Colonic mucosa (tissue), 4 donors: ENCODE measurements at places on chromosomes 2 and 18. TPM values are rescaled to one million over a fixed set of nuclear protein-coding genes. Genes with fewer than 3 reads are reported as not detected.
A peak's percentile ranks its signal among the peaks of the same experiment; 100 is the strongest.

DNA sequence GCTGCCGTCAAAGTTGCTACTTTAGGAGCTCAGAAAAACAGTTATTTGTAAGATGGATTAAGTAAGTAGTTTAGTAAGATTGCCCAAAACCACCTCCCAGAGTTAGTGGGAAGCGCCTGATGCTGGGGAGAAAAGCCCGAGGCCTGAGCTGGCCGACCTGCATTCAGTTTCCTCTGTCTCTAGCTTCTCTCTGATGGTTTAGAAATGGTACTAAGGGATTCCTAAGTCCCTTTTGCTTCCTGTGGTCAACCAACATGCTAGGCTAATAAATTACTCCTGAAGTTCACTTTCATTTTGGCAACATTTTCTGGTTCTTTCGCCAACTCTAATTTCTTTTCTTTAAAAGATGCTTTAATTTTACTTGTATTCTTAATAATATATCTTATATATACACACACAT, 60.1 kb downstream of the ASAP2 start:
- DNase-seq: no peak

DNA sequence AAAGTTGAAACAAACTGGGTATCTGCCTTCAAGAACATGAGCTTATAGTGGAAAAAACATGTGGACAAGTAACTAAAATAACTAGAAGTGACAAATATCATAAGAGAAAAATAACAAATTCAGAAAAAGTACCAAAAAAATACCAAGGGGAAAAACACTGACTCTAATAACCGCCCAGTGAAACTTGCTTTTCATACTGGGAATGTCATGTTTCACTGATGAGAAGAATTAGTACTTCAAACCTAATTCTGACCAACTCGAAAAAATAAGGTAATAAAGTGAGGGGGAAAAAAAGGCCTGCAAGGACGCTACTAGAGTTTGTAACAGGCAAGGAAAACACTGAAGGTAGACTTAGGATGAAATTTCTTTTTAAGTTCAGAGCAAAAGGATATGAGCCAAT, 83.6 kb downstream of the RTTN start:
- DNase-seq: no peak

DNA sequence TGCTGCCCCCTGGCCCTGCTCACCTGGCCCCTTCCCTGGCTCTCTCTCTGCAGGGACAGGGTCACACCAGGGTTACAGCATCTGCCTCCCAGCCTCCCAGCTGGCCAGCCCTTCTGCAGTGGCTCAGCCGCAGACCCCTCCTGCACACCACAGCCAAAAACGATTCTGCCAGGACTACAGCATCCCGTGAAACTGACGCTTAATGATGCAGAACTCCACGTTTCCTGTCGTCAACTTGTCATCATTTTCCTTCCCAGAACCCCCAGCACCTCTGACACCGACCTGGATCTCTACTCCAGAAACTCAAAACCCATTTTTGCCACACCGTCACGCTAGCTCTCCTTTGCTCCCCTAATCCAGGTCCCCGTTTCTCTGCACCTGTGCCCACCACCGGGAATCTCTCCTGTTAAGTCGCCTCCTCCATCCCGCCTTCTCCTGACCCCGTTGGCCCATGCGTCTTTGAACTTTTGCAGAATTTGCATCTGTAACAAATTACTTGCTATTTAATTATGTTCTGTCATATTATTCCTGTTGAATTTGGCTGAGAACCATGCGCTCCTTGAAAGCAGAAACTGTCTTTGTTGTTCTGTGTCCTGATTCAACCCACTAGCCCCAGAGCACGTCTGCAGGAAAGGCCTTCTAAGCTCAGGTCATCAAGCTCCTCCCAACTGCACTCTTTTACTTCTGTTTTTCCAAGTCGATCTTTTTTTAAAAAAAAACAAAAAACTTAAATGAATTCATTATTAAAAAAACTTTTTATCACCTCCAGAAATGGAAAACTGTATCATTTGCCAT, 173.2 kb upstream of the COPS8 start:
- DNase-seq: no peak

GRCh38 chr2:127161176-127162136, 54.5 kb upstream of the BIN1 start:
- DNase-seq: no peak

DNA sequence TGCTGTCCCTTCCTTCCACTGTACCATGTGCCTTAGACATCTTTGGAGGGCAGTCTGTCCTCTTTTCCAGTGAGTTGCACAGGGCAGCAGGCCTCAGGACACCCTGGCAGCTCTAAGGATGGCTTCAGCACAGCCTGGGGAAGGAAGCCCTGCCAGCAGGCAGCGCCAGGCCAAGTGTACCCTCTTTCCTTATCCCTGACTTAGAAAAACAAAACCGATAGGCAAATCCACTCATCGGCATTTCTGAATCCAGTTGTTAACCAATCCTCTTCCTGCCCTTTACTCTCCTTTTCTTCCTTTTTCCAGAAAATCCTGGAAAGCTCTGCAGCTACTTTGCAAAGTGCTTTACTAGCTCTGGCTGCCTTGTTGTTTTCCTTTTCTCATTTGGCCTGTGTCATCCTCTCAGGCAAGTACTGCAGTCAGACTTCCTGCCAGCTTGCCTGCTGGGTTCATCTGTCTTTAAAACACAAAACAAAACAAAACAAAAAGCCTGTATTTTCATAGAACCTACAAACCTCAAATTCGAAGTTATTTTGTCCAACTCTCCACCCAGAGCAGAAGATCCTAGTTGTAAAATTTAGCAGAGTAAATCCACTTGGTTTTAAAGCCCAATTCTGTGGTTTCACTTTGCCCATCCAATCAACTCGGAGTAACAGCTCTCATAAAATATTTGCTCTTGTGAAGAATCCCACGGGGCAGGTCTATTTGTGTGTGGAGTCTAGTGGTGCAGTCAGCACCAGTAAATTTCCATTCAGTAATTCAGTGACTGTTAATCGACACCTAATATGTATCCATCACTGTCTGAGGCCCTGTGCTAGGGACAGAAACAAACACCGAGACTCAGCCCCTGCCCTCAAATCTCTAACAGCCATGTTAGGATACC, 45.2 kb downstream of the PCBP1 start:
- peak; percentile 52 for DNase-seq

The CFAP65 gene
- total RNA-seq: 1.6 TPM
